ENCODE measurements at places on chromosomes 13 and 19.

GRCh38 chr13:37429976-37430375, 168.6 kb downstream of the POSTN start:
- DNase-seq = no peak

DNA sequence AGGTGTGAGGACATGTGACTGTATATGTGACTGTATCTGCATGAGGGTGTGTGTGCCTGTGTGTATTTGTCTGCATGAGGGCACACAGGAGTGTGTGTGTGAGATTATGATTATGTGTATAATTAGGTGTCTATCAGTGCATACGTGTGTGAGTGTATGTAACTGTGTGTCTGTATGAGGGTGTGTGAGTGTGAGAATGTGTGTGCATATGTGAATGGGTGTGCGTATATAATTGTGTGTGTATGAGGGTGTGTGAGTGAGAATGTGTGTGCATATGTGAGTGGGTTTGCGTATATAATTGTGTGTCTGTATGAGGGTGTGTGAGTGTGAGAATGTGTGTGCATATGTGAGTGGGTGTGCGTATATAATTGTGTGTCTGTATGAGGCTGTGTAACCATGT, 3.0 kb upstream of the ACSBG2 start:
- DNase-seq = no peak

- no peak for DNase-seq
Measured at GRCh38 chr19:50460161-50460765, 16.0 kb upstream of the EMC10 start.

DNA sequence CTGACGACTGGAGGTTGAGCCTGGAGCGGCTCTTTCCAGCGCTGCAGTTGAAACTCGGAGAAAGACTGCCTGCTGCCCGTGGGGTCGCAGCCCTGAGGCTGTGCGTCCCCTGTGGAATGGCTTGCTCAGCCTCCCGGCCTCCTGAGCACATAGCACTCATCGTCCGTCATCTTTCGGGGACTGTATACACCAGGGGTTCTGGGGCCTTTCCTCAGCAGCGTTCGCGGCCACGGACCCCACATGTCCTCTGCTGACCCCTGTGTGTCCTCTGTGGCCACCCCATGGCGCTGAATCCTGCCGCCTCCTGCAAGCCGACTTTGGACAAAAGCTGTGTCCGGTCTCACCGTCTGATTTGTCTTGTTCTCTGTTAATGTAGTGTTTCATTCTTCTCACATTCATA, 20.4 kb downstream of the CUL4A start:
- DNase-seq = no peak

DNA sequence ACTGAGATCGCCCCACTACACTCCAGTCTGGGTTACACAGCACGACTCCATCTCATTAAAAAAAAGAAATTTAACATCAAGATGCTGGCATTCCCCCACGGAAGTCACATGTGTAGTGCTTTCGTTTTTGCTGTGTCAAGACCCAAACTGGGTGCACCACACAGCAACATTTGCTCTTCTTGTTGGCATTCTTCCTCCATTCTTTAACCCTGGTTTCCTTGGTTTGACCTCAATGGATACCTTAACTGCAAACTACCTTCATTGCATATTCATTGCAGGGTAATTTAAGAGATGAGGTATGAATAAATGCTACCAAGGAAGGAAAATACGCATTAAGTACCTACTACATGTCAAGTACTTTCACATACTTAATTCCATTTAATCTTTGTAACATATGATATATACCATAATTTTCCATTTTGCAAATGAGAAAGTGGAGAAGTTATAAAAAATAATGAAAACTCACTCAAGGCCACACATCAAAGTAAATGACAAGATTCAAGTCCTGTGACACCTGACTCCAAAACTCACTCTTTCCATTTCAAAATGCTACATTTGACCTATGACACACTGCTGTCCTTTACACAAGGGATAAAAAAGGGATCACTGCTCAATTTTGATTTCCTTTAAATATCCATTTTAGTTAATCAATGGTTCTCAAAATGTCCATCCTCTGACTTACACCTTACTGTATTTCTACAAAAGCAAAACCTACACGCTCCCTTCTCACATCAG, 59.2 kb downstream of the STK24 start:
- no peak for DNase-seq

DNA sequence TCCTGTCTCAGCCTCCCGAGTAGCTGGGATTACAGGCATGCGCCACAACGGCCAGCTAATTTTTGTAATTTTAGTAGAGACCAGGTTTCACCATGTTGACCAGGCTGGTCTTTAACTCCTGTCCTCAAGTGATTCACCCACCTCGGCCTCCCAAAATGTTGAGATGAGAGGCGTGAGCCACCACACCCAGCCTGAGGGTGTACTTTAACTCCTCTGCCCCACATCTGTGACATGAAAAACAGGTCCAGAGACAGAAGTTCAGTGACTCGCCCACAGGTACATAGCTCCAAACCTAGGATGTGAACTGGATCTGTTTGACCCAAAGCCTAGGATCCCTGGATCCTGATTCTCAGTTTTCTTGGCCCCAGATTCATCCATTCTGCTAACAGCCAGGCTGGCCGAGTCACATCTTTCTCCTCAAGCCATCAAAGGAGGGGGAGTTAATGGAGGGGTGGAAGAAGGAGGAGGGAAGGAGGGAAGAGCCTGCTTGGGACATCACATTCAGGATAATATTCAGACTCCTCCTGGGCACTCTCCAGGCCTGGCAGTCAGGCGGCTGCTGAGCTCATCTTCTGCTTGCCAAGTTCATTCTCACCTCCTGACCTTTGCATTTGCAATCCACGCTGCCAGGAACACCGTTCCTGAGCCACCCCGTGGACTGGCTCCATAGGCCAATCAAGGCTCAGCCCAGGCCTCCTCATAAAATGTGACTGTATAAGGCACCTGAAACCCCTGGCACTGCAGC, 3.1 kb downstream of the SPC24 start:
- no peak for DNase-seq

DNA sequence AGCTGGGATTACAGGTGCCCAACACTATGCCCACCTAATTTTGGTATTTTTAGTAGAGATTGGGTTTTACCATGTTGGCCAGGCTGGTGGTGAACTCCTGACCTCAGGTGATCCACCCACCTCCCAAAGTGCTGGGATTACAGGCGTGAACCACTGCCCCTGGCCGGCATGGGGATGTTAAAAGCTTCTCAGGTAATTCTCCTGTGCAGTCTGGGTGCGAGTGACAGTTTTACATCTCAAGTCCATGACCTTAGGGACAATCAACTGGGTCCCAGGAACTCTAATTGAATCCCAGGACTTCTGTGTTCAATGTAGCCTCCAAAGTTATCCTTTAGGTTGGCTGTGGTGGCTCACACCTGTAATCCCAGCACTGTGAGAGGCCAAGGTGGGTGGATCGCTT, 100.1 kb upstream of the TSHZ3 start:
- DNase-seq = no peak

GRCh38 chr13:20411638-20412342, 113.9 kb downstream of the CRYL1 start:
- DNase-seq = no peak

DNA sequence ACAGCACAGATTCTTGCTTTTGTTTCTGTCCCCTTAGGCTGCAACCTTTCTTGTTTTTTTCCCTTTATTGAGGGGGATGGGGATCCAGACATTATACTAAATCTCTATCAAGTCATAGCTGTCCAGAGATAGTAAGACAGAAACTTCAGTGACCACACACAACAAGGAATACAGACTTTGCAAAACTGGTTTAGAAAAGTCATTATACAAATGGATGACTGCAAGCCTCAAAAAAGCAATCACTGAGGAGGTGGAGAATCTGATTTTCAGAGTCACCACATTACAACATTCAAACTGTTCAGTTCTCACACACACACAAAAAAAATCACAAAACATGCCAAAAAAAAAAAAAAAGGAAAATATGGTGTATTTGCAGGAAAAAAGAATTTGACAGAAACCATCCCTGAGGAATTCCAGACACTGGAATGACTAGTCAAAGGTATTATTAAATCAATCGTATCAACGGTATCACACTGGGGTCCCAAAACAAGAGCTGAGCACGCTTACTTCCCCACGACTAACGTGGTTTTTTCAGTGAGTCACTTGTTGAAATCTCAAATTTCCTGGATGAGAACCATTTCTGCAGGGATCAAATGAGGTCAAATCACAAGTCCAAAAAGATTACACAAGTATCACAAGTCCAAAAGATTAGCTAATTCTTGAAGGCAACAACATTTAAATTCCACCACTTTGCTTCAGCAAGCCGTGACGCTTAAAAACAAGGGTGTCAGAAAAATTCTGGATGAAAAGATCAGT, 41.2 kb downstream of the USP12 start:
- DNase-seq = no peak

Measured in stimulated activated CD4-positive, alpha-beta T cell treated with anti-CD3 and anti-CD28 coated beads, Interleukin-15, amount 100 ng/mL, for 1 hour (primary cell).